ENCODE measurements at places on chromosomes 7 and 10.

DNA sequence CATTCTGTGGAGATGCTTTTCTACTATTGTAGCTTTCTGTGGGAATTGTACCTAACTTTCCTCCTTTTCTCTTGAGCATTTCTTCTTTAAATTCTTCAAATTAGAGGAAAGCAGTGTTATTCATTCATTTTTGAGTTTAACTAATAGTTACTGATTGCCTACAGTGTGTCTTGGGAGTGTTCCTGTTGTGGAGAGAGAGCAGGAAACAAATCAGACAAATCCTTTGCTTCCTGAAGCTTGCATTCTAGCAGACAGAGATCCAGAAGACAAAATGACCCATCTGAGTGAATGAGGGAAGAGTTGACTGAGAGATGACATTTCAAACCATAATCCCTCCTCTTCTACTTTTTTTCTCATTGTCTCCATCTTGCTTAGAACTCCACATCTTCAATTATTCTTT is 170.4 kb downstream of the SUGCT start:
- DNase-seq = no peak

- no peak for DNase-seq
Measured at GRCh38 chr7:35487841-35488240, 207.1 kb downstream of the HERPUD2 start.

DNA sequence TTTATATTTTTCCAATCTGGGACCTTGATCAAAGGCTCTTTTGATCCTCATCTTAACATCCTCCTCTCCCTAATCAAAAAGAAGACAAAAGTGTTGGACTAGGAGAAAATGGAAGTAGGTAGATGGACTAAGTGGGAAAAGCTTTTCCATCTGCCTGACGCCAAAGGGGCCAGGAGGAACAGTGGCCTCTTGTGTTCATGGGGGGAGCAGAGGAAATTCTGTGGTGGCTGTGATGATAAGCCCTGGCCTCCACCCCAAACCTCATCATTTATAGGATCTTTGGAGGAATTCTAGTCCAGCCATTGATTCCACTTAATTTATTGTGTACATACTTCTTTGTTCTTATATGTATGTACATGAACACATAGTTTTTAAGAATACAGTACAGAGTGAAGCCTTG is 21.7 kb downstream of the ZNF365 start:
- no peak for DNase-seq

- DNase-seq = no peak
Measured at GRCh38 chr7:22179442-22179879, 177.5 kb downstream of the RAPGEF5 start.

GRCh38 chr10:114708717-114709335 is 50.8 kb upstream of the ABLIM1 start:
- no peak for DNase-seq

DNA sequence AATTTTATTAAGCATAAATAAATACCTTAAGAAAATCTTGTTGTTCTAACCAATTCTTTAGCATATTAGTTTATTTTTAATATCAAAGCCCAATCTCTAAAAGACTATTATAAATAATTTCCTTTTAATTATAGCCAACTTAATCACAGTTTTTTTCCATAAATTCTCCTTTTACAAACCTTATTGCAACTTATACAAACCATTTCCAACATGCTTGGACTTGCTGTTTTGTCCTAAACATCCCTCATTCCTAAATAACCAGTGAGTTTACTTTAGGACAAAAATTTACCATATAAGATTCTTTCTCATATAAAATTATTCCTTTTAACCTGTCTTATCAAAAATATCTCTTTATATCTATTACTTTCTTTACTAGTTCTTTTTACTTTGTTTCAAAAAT is 25.2 kb upstream of the LSM8 start:
- DNase-seq = no peak

DNA sequence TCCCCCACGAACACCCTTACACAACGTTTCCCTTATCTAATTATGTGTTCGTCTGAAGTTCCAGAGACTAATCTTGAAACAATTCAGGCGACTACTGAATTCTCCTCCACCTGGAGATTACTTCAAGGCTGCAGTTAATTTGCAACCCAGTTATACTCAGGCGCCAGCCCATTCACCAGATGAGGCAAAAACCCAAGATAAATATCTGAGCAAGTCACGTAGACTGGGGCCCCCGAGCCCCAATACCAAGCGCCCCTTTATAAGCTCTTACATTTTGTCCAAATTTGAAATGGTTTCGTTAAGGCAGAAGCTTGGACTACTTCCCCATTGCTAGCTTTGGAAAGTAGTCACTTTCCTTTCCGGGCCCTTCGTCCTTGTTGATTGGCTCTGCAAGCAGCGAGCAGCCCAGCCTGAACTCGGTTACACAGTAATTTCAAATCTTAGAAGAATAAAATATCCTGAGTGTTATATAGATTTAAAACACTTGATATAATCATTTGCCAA is 1.2 kb downstream of the TPK1 start:
- DNase-seq = peak; percentile 38

DNA sequence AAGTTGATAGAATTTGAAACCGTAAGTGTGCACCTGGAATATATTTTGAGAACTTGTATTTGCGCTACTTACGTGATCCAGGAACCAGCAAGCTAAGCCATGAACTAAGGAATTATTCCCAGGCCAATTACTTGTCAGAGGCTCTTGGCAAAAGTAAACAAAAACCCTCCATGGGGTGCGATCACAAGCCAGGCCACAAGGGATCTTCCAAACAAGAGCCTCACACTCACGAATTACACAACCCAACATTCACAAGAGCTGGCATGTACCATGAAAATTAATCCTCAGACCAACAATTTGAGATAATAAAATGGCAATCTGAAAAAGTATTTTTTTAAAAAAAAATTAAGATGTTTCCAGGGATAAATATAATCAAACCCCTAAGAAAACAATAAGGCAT is 467.0 kb upstream of the AKR1E2 start:
- no peak for DNase-seq

DNA sequence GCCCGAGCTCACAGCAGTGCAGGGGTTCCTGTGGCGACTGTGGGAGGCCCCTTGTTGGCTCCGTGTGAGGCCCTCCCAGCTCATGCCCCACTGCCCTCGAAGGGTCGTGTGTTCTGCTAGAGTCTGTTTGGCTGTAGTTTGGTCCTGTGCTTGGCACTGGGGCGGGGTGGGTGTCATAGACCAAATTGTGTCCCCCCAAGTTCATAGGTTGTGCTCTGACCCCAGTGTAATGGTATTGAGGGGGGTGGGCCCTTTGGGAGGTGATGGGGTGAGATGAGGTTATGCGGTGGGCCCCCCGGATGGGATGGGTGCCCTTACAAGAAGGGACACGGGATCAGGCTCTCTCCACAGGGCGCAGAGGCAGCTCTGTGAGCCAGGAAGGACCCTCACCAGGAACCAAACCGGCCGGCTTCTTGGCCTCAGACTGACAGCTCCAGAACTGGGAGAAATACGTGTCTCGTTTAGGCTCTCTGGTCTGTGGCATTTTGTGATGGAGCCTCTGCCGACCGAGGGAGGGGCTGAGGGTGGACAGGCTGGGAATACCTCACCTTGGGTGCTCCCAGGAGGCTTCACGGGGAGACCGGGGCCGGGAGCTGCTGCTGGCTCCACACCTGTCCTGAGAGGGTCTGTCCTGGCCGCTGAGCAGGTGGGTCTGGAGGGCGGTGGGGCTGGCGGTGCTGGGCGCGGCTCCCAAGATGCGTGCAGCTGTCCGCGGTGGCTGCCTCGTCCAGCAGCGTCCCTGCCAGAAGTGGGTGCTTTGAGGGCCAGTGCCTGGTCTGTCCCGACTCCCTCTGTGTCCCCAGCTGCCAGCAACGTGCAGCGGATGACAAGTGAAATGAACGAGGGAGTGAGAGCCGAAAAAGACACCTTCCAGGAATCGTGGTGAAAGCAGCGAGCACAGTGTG is 89.4 kb downstream of the INPP5A start:
- DNase-seq = no peak

DNA sequence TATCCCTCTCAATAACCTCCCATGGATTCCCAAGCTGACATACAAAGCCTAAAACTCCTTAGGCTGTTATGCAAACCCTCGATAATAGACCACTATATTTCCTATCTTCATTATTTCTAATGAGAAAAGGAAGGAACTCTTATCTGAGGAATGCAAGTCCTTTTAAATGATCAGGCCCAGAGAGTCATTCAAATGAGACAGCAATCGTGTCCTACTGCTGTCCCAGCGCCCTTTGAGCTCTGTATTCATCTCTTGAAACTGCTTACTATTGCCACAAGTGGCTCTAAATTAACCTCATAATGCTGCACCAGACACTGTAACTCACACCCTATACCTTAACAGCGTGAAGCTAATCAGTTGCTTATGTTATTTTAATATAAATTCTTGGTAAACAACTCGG is 182.1 kb upstream of the NAMPT start:
- DNase-seq = no peak

- DNase-seq = no peak
Measured at GRCh38 chr10:34717429-34717828, 97.7 kb downstream of the PARD3 start.

DNA sequence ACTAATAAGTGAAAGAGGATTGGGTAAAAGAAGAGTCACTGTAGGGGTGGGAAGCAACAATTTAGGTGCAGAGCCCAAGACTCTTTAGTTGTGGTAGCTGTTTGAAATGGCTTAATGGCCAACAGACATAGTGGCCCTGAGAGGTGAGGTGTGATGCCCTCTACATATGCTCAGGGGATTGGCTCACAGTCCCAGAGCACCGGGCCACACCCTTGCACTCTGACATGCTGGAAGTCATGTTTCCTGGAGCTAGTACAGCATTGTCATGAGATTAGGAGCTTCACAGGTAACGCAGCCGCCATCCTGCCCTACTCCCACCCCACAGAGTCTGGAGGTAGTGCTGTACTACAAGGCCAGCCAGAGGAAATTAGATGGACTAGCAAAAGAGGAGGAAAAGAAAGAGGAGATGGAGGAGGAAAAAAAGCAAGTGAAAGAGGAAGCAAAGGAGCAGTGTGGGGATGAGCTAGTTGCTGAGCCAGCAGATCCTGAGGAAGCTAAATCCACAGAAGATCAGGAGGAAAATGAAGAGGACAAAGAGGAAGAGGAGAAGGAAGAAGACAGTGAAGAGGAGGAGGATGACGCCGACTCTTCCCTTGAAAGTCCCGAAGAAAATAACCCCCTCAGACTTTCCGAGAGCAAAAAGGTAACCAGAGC is 14.8 kb upstream of the FLNC start:
- DNase-seq = no peak

DNA sequence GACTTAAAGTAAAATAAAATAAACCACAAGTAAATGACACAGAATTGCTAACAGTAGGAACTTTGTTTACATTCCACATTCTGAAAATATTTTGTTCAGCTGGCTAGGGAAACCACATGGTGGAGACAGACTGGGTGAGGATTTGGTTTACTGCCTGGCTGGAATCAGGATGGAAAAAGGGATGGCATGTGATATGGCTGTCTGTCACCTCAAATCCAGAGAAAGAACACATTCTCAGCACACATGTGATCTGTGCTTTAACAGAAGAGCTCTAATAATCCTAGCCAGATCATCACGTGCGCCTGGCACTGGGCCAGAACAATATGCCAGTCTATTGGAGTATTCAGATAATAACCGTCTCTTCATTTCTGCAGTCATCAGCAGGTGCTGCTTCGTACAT is 90.9 kb upstream of the PIP4K2A start:
- peak; percentile 78 for DNase-seq

- no peak for DNase-seq
Measured at GRCh38 chr10:44963772-44964633, 4.4 kb downstream of the RASSF4 start.

DNA sequence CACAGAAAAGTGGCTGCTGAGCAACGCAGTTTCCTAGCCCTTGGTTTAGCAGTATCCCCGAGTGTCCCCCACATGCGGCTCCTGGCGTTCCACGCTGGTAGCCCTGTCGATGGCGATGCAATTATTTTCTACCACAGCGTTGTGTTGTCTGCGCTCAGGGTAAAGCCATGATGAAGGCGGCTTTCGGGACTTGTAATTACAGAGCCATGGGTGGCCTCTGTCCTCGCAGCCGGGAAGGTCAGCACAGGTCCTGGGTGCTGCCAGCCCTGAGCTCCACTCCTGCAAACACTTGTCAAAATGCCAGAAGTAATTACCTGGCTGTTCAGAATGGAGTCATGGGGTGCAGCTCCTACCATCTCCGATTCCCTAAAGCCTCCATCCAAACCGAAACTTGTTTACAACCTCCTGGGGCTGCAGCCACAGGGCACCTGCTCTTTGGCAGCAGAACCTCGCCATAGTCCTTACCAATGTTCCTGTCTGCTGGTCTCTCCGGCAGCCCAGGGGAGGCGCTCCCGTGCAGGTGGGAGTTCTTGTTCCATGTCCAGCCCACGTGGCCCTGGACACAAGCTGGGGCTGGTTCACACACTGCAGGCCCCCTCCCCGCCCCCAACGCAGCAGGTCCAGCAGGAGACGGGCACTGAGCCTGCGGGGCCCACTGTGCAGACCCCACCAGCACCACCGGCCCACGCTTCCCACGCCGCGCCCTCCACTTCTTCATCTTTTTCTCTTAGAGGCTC is 512.6 kb downstream of the PTPRN2 start:
- no peak for DNase-seq

GRCh38 chr10:51832652-51833383 is 133.4 kb upstream of the CSTF2T start:
- DNase-seq = peak; percentile 45

DNA sequence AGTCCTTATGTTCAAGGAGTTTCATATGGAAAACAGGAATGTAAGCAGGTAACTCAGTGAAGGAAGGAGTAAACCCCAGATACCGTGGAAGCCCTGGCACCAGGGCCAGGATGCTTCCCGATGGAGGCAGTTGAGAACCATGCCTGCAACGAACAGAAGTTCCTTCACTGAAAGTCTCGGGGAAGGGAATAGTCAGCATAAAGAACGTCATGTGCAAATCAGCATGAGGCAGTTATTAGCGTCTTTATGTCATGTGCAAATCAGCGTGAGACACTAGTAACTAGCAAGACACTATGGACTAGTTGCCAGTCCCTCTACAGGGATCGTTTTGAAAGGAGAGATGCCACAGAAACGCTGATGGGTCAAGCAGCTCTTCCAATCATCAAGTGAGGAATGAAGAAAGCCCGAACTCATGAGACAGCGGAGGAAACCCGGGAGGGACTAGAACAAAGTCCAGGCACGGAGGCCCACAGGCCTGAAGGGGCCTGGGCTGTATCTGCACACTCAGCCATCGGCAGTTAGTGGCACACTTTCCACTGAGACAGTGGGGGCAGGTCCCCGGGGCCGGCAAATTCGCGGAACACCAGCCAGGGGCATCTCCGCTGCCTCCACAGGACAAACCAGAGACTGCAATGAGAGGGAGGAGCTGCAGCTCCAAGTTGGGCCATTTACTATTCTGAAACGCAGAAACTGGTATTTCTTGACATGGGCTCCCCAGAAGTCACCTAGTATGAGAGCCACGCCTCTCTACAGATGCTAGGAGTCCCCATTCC is 109.6 kb downstream of the SFMBT2 start:
- DNase-seq = peak; percentile 17

- no peak for DNase-seq
Measured at GRCh38 chr7:108650467-108650866, 80.8 kb downstream of the DNAJB9 start.

- DNase-seq = no peak
Measured at GRCh38 chr7:20276705-20277472, 53.8 kb upstream of the ITGB8 start.

- DNase-seq = no peak
Measured at GRCh38 chr7:113652501-113652900, 266.3 kb downstream of the PPP1R3A start.

Data from AG20443 (cell line).